SJSA1 (cell line): ENCODE measurements at places on chromosomes 6 and 20.

DNA sequence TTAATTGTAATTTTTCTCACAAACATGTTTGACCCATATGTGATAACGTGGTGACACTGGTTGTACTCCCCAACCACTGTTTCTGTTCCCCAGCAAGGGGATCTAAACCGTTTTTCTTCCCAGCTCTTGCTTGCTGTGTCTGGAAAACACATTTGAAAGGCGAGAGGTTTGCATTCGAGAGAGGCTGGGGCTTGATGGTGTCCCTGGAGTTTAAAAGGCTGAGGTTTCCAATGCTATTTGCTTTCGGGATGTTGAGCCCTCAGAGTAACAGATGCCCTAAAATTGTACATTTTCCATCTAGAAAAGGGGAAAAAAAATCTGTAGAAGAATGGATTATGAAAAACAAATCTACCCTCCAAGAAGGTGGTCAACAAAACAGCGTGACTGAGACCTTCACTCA lies 35.4 kb downstream of the AKAP12 start:
- no peak for DNase-seq

GRCh38 chr6:28587746-28588075 lies 62.0 kb downstream of the GPX5 start:
- DNase-seq, result no peak

- DNase-seq, result no peak
Measured at GRCh38 chr6:128057541-128057940, 156.7 kb upstream of the THEMIS start.

DNA sequence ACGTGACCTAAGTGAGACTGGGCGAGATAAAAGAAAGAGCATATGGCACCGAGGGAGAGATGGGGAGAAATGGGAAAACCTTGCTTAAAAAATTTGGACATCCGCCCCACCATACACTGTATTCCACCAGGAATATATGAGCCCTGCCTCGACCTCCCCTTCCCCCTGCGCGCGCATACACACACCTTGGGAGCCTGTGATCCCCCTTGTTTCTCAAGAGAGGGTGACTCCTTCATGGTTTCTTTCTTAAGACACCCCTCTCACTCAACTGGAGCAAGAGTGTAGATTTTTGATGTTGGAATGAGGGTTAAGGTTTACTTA lies 480 bp downstream of the ABCF1 start:
- DNase-seq, result no peak

DNA sequence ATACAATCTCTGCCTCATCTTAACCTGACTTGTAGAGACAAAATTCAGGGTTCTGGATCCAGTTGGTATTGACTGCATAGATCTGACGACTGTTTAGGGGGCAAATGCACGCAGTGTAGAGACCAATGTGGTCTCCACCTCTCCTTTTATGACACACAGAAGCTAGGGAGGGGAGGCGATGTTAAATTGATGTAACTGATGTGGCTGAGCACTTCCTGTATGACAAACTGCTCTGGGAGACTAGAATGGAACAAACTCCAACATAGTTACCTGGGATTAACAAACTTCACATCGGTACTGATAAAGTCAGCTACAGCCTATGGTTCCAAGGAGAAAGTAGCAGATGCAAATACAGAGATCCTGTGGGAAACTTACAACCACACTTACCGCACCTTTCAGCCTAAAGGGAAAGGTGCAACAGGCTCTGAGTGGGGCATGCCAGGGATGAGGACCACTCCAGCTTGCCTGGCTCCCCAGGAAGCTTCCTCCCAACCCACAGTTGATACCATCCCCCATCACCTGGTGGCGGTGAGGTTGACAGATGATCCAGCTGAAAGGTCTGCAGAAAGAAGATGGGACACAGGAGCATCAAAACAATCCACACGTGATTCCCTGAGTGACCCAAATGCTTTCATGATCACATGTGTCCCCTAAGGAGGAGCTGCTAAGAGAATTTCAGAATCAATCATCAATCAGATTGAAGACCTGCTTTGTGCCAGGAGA lies 60.6 kb upstream of the MRPS10 start:
- DNase-seq, result no peak

DNA sequence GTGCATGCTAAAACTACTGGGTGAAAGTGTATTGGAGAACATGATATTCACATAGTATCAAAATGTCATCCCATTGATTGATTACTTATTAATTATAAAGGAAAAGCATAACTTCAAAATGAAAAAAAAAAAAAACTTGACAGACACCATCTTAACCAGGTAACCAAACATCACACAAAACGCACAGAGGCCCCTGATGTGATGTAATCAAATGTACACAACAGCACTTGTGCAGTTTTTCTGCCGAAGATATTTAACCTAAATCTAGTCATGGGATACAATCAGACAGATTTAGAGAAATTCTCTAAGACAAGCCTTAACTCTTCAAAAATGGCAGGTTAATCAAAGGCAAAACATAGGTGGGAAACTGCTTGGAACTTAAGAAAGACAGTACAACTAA lies 102.0 kb upstream of the TENT5A start:
- no peak for DNase-seq

GRCh38 chr6:82589509-82590206 lies 226.0 kb downstream of the TPBG start:
- DNase-seq, result no peak

DNA sequence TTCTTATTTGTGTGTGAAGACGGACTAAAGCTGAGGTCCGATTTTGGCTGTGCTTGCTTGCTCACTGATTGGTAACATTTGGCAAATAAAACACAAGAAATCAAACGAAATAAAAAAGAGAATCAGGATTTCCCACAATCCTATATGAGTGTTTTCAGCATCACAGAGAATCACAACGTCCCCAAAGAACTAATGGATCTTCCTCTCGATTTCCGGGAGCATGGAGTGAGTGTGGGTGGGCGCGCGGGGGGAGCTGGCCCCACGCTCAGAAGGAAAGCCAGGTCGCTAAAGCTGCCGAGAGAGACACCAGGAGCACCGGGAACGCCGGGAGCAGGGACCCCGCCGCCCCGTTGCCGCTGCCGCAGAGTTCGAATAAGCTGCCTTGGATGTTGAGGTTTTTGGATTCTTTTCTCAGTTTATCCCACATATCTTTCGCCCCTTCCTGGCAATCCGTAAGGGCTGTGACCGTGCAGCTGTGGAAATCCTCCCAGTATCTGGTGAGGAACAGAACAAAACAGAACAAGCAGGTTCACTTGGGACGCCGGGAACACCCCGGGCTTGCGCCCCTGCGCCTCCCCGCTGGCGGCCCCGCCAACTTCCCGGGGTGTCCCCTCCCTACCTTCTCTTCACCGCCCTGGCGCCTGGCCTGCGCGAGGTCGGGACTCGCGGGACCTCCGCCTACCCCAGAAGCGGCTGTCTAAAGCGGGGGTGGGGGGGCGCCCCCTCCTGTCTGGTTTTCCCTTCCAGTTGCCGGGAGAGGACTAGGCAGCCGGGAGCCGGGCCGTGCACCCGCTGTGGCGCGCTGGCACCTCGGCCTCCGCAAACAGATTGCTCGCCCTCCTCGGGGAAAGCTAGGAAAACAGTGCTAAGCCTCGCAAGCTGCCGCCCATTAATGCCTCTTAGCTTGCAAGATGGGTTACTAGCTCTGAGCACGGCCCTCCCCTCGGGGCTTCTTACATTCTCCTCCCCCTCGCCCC lies 7.7 kb downstream of the NRN1 start:
- DNase-seq, result no peak

GRCh38 chr6:53811746-53812145 lies 16.9 kb downstream of the LRRC1 start:
- DNase-seq, result no peak

GRCh38 chr20:11350126-11351005 lies 567.3 kb upstream of the BTBD3 start:
- no peak for DNase-seq

DNA sequence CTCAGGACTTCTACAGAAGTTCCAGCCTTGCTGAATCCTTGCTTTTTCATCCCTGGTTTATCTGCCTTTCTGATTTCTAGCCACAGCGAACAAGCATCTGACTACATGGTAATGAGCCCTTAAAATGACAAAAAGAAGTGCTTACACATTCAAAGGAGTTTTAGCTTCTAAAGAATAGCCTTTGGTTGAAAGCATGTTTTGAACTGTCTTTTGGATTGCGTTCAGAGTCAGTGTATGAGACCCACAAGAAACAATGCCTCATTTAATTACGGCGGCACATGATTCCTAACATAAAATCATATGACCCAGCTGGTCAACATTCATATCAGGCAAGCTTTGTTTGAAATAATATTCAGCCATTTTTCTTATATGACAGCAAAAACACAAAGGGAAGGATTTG lies 784.2 kb downstream of the KIF16B start:
- no peak for DNase-seq

DNA sequence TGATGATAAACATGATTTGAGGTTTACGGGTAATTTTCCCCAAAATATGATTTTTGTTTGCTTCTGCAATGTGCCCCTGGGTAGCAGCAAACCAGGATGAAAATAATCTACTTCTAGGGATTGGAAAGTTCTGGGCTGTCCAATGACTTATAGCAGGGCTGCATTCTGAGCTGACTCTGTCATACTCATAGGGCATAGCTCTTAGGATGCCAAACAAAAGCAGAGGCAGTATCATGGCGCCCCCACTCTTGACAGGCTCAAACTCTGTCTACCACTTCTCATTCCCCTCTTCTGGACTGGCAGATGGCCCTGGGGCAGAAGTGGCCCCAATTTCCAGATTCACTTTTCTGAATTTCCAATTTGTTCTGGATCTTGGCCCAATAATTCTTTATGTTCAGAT lies 10.3 kb downstream of the SERPINB1 start:
- DNase-seq, result no peak

GRCh38 chr6:68677058-68677457 lies 42.0 kb downstream of the ADGRB3 start:
- no peak for DNase-seq

- no peak for DNase-seq
Measured at GRCh38 chr6:89941763-89942497, 47.7 kb downstream of the GJA10 start.

DNA sequence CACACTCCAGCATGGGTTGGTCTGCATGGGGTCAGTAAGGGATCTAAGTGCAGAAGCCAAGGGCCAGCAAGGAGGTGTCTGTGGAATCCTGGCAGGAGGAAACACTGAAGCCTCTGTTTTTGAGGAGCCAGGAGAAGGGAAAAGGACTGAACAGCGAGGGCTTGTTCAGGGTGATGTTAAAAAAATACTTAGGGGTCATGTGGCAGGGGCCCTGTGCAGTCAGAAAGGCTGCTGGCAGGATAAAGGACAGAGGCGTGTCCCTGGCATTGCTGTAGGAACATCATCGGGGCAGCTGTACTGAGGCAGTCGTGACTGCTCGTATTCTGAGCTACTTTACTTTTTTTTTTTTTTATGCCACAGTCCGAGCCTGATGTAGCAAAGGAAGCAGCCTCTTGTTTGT lies 127.1 kb upstream of the ZFP64 start:
- no peak for DNase-seq

DNA sequence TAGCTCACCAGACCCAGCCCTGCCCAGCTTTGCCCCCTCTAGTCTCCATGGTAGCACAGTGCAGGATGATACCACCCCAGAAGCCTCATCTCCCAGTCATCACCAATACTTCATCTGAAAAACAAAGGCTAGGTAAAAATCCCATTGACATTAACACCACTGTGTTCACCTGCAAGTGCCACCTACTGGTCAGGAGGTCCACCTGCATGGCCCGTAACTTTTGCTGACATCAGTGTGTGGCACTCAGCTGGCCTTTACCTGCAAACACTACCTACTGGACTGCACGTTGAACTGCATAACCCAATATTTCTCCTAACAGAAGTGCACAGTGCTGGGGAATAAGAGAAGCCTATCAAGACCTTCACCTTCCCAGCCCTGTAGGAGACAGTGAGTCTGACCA lies 234.7 kb upstream of the ADGRB3 start:
- DNase-seq, result no peak

- DNase-seq, result no peak
Measured at GRCh38 chr6:106745824-106746582, 116.6 kb downstream of the QRSL1 start.

- DNase-seq, result no peak
Measured at GRCh38 chr6:132683543-132683942, 24.6 kb upstream of the TAAR1 start.

- no peak for DNase-seq
Measured at GRCh38 chr6:69422020-69422419, 374.8 kb downstream of the LMBRD1 start.

DNA sequence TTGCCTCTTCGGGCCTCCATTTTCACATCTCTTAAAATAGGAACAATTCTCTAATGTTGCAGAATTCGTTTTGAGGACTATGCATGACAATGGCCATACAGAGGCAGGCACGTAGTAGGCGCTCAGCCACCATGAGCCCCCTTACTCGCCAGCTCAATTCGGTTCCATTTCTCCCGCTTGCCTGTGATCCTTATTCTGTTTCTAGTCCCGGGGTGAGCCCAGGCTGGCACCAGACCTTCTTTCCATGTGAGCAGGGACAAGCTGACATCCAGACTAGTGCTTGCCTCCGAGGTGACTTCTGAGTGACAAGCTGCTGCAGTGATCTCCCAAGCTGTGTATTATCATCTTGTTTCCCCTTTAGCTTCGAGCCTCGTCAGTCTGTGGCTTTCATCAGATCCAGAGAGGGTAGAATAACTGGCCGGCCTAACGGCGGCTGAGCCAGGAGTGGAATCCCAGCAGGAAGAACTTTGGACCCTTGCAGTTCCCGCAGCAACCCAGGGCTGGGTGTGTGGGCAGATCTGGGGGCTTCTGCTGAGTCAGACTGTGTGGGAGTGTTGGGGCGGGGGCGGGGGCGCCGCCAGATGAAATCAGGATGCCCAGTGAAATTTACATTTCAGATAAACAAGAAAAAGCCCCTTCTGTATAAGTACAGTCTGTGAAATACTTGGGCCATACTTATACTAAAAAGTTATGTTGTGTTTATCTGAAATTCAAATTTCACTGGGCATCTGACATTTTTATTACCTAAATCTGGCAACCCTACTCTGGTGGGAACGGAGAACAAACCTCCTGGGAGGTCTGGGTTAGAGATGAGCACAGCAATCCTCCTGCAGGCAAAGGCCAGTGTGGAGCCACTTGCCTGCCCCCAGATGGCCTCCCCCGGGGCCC lies 10.9 kb downstream of the BANF2 start:
- peak; percentile 92 for DNase-seq

DNA sequence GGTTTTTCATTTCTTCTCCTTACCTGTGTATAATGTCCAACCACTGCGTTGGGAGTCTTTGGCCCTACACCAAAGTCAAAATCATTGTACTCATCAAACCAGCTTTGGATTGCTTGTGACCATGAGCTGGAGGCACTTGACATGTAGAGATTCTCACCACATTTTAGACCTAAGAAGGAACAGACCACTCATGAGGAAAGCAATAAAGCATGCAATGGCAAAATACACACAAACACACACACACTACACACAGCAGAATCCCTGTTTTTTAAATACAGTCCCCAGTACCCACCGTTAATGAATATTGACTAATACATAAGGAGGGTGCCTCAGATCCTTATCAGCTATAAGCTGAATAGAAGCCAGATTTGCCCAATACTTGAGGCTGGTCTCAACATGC lies 10.5 kb downstream of the CRISP3 start:
- DNase-seq, result no peak

DNA sequence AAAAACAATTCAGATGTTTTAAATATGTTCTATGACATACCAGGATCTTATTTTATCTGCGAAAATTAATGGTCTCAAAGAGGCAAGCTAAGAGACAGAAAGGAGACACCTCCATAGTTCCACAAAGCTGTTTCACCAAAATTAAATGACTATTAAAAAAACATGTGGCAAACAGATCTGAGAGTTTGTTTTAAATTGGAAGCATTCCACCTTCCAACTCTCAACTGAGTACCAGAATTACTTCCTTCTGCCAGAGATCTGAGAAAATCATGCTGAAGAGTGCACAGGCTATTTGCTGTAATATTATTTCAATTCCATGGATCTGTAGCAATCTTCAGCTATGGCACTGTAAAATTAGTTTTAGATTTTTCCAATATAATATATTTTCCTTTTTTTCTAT lies 669.5 kb upstream of the MARCKS start:
- DNase-seq, result no peak

- no peak for DNase-seq
Measured at GRCh38 chr20:1922786-1923185, 27.6 kb downstream of the SIRPA start.
